SJSA1 (cell line): ENCODE measurements at places on chromosomes 4 and X. TPM values are rescaled to one million over a fixed set of nuclear protein-coding genes. Genes with fewer than 3 reads are reported as not detected.

DNA sequence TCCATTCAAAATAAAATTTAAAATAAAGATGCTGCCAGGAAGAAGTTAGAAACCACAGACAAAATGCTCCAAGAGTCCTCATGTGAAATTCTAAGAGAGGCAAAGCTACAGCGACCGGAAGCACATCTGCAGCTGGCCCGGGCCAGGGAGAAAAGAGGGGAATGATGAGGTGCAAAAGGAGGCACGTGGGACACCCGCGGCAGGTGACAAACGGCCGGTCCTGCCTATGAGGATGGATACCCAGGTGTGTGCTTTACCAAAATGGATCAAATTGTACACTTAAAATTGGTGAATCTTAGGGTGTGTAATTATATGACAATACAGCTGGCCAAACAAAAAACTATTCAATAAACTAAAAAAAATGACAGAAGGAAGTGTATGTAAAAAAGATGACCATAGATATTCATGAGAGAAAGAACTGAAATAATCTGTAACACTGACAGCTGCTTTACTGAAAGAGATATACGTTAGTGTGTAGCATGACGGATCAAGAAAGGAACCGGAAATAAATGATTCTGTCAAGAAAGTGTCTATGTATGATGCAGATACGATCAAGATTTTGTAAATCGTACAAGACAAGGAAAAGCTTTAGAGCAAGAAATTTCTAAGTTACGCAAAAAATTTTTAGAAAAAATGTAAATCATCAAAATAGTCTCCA is 29.5 kb downstream of the PPP2R3B start:
- H3K36me3 ChIP-seq: peaks cover 19% of the 10 kb centered on the region
- no peak overlapping the region for H3K27ac ChIP-seq
- no peak for DNase-seq
- H3K4me3 ChIP-seq: no peak overlapping the region

DNA sequence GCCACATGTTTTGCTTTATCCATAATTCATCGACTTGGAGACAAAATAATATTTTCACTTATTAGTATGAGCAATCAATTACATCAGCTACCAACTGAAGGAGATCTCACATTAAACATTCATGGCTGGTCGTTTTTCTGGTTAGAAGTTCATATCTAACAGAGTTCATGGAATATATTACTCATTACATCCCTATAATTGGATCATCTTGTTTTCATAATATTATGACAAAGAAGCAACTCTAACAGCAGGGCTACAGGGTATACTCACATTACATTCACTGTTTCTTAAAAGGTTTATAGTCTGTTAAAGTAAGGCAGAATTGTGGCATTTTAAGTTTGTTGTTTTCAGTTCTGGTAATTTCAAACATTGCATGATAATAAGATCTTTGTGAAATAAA is 33.0 kb downstream of the GSTCD start:
- DNase-seq: no peak
- no peak overlapping the region for H3K4me3 ChIP-seq
- H3K36me3 ChIP-seq: peaks cover 3% of the 10 kb centered on the region; the same call in 1 of the 2 replicates
- H3K27me3 ChIP-seq: no peaks in the 10 kb centered on the region
- H3K27ac ChIP-seq: no peak overlapping the region

- DNase-seq: no peak
- H3K27me3 ChIP-seq: no peaks in the 10 kb centered on the region
- H3K36me3 ChIP-seq: no peaks in the 10 kb centered on the region
- no peak overlapping the region for H3K4me3 ChIP-seq
Measured at GRCh38 chr4:26458157-26458561, 32.1 kb downstream of the CCKAR start.

- H3K27me3 ChIP-seq: no peaks in the 10 kb centered on the region
- no peaks in the 10 kb centered on the region for H3K4me1 ChIP-seq
- no peaks in the 10 kb centered on the region for H3K36me3 ChIP-seq
- no peak overlapping the region for H3K27ac ChIP-seq
Measured at GRCh38 chr4:6423575-6423974, 48.8 kb downstream of the PPP2R2C start.

Gene RHOH
- not detected in 2 replicates for total RNA-seq

- H3K36me3 ChIP-seq: no peaks in the 10 kb centered on the region
- H3K4me3 ChIP-seq: no peak overlapping the region
- DNase-seq: no peak
- H3K4me1 ChIP-seq: no peaks in the 10 kb centered on the region
- H3K27ac ChIP-seq: no peak overlapping the region
Measured at GRCh38 chr4:107248571-107248970, 212.5 kb upstream of the DKK2 start.

DNA sequence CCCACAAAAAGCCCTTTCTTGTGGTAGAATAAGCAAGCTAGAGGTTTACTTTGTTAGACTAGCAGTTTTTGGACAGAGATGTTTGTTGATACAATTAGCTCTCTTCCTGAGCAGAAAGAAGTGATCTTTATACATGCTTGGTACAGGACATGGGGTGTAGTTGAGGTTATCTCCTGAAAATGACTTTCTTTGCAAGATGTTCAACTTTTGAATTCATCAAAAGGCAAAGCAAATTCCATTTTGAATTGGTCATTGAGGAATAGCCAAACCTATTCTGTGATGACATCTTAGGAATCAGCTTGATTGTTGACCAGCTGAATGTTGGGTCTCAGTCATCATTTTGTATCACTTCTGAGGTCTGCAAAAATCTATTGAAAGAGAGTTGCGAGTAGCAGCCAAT is 3.8 kb downstream of the CPE start:
- peaks cover 10% of the 10 kb centered on the region for H3K4me1 ChIP-seq
- no peaks in the 10 kb centered on the region for H3K36me3 ChIP-seq
- H3K4me3 ChIP-seq: no peak overlapping the region
- H3K27me3 ChIP-seq: peaks cover 6% of the 10 kb centered on the region
- DNase-seq: no peak
- no peak overlapping the region for H3K27ac ChIP-seq

- no peaks in the 10 kb centered on the region for H3K27me3 ChIP-seq
- H3K4me3 ChIP-seq: no peak overlapping the region
- H3K36me3 ChIP-seq: 0 out of 2 replicates have a peak, but pooled peaks cover 2% of the 10 kb centered on the region
- H3K4me1 ChIP-seq: no peaks in the 10 kb centered on the region
- H3K27ac ChIP-seq: no peak overlapping the region
Measured at GRCh38 chr4:2482693-2483092, 13.8 kb downstream of the RNF4 start.

DNA sequence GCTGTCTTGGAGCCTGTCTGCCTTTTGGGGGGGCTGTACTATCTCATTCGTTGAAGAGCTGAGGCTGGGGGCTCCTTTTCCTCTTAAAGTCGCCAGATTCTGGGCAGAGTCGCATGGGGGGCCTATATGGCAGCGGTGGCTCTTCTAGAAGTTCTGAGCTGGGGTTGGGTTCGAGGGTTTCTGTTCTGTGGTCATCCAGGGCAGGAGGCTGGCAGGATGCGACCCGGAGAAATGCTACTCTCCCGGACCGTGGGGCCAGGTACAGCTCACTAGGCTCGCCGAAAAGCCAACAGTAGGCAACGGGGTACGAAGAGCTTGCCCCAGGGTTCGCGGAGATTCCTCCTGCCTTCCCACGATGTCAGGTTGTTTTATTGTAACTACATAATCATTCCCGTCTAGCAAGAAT is 1.9 kb upstream of the CITED1 start:
- H3K36me3 ChIP-seq: no peaks in the 10 kb centered on the region
- H3K4me1 ChIP-seq: peaks cover 28% of the 10 kb centered on the region
- no peak overlapping the region for H3K27ac ChIP-seq
- peaks cover 33% of the 10 kb centered on the region for H3K27me3 ChIP-seq

Gene TMPRSS11A
- total RNA-seq: not detected in 2 replicates

- peaks cover 63% of the 10 kb centered on the region for H3K27me3 ChIP-seq
- H3K4me1 ChIP-seq: peaks cover 21% of the 10 kb centered on the region
- H3K36me3 ChIP-seq: no peaks in the 10 kb centered on the region
- DNase-seq: no peak
- no peak overlapping the region for H3K4me3 ChIP-seq
Measured at GRCh38 chr4:152940461-152940860, 4.3 kb downstream of the FHDC1 start.

DNA sequence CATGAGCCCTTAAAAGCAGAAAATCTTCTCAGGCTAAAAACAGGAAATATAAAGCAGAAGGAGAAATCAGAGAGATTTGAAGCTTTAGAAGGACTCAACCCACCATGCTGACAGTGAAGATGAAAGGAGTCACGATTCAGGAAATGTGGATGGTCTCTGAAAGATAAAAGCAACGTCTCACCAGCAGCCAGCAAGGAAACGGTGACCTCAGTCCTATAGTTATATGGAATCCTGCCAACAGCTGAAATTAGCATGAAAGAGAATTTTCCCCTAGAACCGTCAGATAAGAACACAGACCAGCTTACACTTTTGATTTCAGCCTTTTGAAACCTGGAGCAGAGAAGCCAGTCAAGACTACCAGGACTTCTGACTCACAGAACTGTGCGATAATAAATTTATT is 715.7 kb upstream of the HTR2C start:
- no peak overlapping the region for H3K27ac ChIP-seq
- H3K4me3 ChIP-seq: no peak overlapping the region
- no peaks in the 10 kb centered on the region for H3K36me3 ChIP-seq
- no peaks in the 10 kb centered on the region for H3K27me3 ChIP-seq
- DNase-seq: no peak
- no peaks in the 10 kb centered on the region for H3K4me1 ChIP-seq

DNA sequence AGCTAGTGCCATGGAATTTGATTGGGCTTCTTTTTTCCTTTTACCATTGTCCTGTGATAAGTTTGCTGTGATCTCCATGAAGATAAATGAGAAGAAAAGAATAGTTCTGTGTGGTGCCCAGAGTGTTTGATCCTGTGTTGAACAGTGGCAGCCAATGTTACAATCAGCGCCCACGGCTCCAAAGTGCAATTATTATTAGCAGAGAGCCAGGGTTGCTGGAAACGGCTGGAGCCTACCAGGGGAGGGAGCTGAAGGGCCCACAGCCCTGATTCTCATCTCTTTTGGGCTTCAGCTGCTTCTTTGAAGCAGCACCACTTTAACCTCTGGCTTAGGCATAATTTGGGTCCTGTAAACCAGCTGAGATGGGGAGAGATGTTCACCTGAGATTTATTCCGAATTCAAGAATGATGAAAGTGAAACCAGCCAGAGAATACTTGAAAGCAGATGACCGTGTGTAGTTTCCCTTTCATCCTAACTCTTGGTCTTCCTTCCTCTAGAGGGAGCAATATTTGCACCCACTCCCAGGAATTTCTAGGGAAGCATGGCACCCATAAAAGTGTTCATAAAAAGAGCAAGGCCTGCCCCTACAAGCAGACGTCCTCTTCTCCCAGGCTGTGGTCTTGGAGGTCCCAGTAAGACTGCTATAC is 298.3 kb downstream of the EVC2 start:
- 0 out of 2 replicates have a peak overlapping the region, but pooled peaks have one; percentile 13 for H3K4me3 ChIP-seq
- H3K27me3 ChIP-seq: no peaks in the 10 kb centered on the region
- DNase-seq: no peak
- no peak overlapping the region for H3K27ac ChIP-seq
- H3K36me3 ChIP-seq: no peaks in the 10 kb centered on the region

- no peak overlapping the region for H3K27ac ChIP-seq
- H3K4me3 ChIP-seq: no peak overlapping the region
- H3K27me3 ChIP-seq: no peaks in the 10 kb centered on the region
- no peak for DNase-seq
Measured at GRCh38 chr4:72558655-72559054, 10.4 kb downstream of the ADAMTS3 start.

Gene PABPC1L2B
- total RNA-seq: not detected in 2 replicates

- no peak overlapping the region for H3K27ac ChIP-seq
- peak overlapping the region; percentile 46 for H3K4me3 ChIP-seq
- no peaks in the 10 kb centered on the region for H3K27me3 ChIP-seq
- H3K4me1 ChIP-seq: peaks cover 18% of the 10 kb centered on the region
- DNase-seq: no peak
Measured at GRCh38 chr4:56799161-56799759, 22.2 kb downstream of the SPINK2 start.

DNA sequence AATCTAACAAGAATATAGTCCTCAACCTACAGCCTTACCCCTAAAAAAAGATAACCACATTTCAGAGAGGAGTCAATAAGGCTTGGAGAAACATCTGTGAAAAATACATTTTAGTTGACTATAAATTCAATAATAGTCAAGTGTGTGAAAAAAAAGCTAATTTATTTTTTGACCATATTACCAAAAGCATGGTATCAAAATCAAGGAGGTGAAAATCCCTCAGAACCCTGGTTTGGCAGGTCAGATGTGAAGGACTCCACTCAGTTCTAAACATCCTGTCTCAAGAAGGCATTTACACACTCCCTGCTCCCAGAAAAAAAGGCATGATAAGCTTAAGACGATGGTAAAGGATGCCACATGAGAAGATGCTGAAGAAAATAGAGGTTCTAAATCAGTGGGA is 745.1 kb upstream of the TENM3 start:
- no peak for DNase-seq
- no peak overlapping the region for H3K27ac ChIP-seq
- H3K36me3 ChIP-seq: no peaks in the 10 kb centered on the region
- H3K4me1 ChIP-seq: no peaks in the 10 kb centered on the region
- no peaks in the 10 kb centered on the region for H3K27me3 ChIP-seq

- no peaks in the 10 kb centered on the region for H3K27me3 ChIP-seq
- peak overlapping the region; percentile 95 for H3K4me3 ChIP-seq
- peak overlapping the region; percentile 43 for H3K27ac ChIP-seq
- H3K4me1 ChIP-seq: peaks cover 8% of the 10 kb centered on the region
- H3K36me3 ChIP-seq: peaks cover 11% of the 10 kb centered on the region; the same call in 1 of the 2 replicates
Measured at GRCh38 chr4:1855333-1856070, 454 bp downstream of the LETM1 start.
